ENCODE measurements at places on chromosomes 16 and 17.

GRCh38 chr16:89574681-89575246 is 794 bp upstream of the CPNE7 start:
- no peak for DNase-seq

DNA sequence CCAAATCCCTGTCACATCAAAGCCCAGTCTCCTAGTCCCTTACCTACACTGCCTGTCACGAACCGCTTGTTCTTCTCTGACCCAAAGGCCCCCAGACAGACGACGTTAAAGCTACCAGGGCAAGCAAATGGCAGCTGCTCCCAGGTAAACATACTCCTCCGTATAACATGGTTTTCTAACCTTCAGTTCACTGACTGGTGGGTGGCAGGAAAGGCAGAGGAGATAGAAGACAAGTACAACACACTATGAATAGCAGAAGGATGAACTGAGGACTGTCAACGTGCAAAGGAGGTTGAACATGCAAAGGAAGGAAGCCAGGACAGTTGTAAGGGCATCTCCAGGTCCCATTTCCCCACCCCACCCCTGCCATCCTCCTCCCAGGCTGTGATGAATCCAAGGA is 449.8 kb downstream of the SHISA9 start:
- no peak for DNase-seq

DNA sequence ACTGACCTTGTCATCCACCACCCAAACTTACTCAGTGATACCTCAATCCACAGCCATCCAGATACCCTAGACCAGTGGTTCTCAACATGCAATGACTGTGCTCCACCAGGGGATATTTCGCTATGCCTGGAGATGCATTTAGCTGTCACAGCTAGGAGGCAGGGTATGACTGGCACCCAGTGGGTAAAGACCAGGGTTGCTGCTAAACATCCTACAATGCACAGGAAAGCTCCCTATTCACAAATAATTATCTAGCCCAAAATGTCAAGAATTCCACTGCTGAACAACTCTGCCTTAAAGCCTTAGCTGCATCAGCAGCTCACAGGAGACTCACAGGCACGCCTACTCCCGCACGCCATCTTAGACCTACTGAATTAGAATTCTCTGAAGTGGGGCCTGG is 212.6 kb downstream of the GRIN2A start:
- DNase-seq = no peak

DNA sequence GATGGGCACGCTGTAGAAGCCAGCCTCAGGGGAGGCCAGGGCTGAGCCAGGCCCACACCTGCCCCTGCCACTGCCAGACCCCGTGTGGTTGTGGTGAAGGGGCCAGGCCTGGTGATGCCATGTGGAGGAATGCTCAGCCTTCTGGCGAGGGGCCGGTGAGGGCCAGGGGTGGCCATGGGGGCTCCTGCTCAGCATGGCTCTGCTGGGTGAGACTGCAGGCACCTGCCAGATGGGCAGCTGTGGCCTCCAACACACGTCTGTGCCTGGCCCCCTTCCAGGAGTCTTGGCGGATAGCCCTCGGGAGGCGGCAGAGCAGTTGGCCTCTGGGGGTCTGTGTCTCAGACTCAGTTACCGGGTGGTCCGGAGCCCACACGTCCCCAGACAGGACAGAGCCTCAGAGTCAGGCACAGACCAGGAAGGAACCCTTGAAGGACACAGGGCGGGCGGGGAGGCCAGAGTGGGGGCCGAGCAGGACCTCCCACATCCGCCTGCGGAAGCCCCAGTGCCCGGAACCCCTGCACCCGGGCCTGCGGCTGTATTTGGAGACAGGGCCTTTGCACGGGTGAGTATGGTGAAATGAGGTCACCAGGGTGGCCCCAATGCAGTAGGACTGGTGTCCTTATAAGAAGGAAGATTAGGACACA is 22.5 kb upstream of the CHMP6 start:
- DNase-seq = no peak

GRCh38 chr17:55421179-55421934 is at the start of gene MMD:
TSS of gene MMD (minus strand) at chr17:55421835. CDS start at chr17:55421695, 140 bp downstream.
- peak; percentile 26 for DNase-seq

DNA sequence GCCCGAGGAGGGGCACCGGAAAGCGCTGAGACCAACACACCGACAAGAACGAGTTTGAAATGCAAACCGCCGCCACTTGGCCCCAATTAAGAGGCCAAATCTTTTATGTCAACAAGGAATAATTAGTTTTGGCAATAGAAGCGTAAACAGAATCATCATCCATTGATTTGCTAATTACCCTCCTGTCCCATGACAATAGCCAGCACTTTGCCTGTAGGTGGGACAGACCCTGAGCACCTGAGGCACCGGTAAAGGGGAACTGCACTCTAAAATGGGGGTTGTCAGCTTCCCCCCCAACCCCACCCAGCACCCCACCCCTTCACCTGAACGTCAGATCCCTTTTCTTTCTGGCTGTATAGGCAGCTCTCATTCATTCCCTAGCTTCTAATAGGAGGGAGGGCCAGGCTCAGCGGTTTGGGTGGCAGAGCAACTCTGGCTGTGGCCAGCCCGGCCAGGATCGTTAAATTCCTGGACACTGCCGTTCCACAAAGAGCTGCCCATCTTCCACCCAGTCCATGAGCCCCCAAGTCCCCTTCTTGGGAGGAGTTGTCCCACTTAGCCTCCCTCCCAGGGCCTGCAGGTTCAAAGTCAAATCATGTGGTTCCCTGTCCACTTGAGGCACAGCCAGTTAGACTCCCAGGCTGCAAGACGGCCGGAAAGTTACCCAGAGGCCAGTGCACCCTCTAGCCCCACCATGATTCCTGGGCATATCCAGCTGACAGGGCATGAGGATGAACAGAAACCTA is 45.8 kb downstream of the WNT3 start:
- no peak for DNase-seq

DNA sequence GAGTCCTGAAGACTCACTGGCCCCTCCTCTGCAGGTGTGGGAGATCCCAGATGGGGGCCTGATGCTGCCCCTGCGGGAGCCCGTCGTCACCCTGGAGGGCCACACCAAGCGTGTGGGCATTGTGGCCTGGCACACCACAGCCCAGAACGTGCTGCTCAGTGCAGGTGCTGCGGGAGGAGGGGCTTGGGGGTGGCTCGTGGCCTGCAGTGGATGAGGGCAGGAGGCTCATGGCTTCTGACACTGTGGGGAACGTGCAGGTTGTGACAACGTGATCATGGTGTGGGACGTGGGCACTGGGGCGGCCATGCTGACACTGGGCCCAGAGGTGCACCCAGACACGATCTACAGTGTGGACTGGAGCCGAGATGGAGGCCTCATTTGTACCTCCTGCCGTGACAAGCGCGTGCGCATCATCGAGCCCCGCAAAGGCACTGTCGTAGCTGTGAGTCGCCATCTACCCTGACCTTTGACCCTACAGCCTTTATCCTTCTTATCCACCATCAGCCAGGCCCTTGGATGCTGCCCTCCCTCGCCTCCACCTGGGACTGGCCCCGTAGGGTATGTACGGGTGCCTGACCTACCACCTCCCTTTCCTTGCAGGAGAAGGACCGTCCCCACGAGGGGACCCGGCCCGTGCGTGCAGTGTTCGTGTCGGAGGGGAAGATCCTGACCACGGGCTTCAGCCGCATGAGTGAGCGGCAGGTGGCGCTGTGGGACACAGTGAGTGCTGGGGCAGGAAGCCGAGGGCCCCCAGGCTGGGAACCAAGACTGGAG is 3.6 kb downstream of the CORO1A start:
- DNase-seq = peak; percentile 6

DNA sequence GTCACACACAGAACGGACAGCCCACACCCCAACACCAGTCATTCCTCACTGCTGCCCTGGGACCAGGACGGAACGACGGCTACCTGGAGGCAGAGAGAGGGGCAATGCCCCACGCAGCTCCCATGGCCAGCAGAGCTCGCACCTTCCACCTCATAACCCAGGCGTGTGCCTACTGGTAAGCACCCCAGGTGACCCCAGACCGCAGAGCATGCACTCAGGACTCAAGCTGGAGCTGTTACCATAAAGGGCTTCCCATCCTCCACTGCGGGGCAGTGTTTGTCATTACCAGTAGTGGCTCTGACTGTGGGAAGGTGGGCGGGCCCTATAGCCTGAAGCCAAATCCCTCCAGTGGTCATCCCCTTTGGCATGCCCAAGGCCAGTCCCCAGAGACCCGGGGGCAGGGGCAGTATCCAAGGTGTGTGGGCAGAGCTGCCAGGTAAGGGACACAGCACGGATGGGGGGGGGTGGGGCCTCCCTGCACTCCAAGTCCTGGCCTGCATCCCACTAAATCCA is 4.7 kb upstream of the BCAR1 start:
- no peak for DNase-seq

DNA sequence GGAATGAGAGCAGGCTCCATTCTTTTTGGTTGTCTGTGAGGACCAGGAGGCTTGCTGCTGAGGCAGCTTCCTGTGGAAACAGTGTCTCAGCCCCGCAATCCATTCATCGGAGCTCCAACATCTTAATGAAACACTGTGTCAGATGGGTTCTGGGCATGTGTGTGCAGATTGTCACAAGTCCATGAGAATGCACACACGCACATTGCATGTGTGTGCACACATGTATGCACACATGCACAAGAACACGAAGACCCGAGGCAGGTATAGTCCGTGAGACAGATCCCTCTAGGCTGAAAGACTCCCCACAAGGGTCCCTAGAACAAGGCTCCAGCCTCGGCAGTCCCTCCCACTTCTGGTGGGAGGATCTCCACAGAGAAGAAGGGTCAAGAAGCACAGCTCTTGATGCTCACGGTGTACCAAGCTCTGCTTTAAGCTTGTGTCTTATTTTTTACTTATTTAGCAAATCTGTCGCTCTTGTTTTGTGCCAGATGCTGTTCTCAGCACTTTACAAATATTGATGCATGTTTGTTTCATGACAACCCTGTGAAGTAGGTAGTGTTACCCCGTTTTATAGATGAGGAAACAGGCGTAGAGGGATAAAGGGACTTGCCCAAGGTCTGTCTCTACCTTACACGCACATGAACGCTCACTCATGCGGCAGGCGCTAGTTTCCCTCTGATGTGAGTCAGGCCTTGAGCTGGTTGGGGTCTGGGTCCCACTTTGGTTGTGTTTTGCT is 213.1 kb downstream of the SEC14L1 start:
- no peak for DNase-seq

- no peak for DNase-seq
These were observed 25.7 kb downstream of the CMTM4 start for GRCh38 chr16:66670691-66671388.

DNA sequence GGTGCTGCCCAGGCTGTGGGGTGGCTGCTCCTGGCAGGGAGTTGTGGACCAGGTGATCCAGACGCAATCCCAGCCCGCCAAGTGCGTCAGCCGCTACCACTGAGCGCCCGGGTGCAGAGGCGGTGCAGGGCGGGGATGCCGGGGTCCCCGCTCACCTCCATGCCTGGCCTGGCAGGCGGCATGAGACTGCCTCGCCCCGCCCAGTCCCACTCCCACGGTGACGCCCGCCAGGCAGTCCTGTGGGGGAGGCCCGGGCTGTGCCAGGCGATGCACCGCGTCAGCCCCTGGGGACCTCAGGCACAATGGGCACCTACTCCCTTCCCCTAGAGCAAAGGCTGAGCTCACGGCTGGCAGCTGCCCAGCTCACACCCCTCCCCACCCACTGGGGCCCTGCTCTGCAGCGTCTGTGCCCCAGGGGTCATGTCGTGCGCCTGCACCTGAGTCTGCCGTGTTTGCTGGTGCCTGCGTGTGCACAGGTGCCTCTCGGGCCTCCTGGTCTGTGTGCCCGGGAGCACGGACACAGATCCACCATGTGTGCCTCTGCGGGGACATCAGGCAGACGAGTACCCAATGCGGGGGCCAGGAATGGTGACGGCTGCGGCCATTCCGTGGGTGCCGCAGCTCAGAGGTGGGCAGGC is 5.3 kb downstream of the RPUSD1 start:
- no peak for DNase-seq

- no peak for DNase-seq
These were observed 6.3 kb downstream of the GNPTG start for GRCh38 chr16:1357906-1358566.

DNA sequence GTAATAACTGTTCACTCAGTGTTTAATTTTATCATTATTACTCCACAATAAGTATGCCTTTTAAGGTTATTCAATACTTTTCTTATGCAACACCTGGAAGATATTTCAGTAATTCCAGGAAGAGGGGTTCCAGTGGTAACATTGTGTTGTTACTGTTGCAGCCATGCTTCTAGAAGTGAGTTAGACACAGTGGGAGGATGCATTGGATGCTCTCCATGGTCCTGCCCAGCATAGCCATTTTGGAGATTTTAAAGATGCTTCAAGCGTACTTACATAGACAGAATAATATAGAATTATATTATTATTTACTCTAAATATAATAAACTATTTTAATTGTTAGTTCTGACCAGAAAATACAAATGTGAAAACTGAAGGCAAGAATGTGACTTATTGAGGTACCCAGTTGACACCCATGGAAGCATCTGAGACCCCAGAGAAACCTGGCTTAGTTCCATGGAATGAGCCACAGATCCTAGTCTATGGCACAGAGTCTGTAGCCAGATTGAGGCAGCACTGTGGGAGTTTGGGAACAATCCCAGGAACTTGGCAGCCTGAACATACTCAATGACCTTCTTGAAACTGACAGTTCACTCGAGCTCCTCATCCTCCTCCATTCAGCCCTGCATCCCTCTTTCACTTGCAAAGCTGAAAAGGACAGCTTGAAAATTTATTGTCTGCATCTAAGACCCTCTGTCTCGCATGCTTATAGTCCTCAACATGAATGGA is 190.1 kb upstream of the HS3ST4 start:
- DNase-seq = no peak

DNA sequence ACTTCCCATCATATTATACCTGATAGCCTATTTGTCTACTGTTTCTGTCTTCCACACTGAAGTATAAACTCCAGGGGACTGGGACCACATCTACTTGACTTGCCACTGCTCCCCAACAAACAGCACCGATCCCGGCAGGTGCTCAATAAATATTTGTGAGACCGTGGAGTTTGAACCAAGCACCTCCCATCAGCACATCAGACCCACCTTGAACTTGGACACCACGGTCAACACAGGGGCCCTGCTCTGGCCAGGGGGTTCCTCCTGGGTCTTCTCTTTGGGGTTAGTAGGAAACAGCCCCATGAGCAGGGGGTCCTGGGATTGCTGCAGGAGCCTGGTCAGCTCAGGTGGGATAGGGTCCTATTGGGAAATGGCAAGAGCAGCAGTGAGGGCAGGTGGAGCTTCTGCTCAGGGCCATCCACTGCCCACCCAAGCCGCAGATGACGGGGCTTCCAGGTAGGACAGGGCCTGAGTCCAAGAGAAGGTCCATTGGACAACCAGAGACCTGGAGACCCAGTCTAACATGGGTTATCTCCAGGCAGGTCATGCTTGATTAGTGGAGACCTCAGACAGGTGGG is 19.9 kb downstream of the ZNHIT3 start:
- no peak for DNase-seq

- DNase-seq = no peak
These were observed 78.1 kb downstream of the SEC14L1 start for GRCh38 chr17:77218902-77219301.

DNA sequence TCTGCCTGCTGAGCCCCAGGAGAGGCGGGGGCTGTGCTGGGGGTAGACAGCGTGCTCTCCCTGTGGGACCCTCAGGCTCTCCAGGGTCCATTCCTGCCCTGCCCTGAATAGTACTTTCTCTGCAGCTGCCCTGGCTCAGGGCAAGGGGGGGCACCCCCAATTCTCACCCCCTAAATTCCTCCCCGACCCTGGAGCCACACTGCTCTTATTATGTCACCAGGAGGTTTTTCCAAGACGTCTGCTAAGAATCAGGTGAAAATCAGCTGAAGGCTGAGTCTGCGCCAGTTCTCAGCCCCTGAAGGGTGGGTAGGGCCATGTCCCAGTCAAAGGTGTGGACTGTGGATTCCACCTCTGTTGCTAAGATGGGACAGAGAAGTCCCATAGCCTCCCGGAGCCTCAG is 49.9 kb upstream of the MAP3K14 start:
- DNase-seq = no peak

Measured in nucleus accumbens (tissue), 56 donors.